NCI-H2107 (cell line): ENCODE measurements at places on chromosomes 16 and 17.

DNA sequence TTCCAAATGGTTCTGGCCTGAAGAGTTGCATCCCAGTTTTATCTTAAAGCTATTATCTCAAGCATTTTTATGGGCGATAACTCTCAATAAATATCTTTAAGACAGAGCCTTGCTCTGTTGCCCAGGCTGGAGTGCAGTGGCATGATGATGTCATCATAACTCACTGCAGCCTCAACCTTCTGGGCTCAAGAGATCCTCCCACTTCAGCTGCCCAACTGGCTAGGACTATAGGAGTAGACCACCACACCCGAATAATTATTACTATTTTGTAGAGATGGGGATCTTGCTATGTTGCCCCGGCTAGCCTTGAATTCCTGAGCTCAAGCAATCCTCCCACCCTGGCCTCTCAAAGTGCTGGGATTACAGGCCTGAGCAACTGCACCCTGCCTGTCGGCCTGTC lies 26.1 kb upstream of the CYTH1 start:
- no peak for DNase-seq

- DNase-seq = no peak
Observed at GRCh38 chr17:57806167-57806830, 43.5 kb downstream of the MRPS23 start.

GRCh38 chr17:74276051-74276476 lies 2.0 kb downstream of the DNAI2 start:
- DNase-seq = no peak

GRCh38 chr17:58417300-58418092 lies at the start of gene RNF43:
Gene RNF43, minus strand, starts transcription at chr17:58417534. Its CDS starts 1,957 bp downstream, at chr17:58415577.
- peak; percentile 94 for DNase-seq

DNA sequence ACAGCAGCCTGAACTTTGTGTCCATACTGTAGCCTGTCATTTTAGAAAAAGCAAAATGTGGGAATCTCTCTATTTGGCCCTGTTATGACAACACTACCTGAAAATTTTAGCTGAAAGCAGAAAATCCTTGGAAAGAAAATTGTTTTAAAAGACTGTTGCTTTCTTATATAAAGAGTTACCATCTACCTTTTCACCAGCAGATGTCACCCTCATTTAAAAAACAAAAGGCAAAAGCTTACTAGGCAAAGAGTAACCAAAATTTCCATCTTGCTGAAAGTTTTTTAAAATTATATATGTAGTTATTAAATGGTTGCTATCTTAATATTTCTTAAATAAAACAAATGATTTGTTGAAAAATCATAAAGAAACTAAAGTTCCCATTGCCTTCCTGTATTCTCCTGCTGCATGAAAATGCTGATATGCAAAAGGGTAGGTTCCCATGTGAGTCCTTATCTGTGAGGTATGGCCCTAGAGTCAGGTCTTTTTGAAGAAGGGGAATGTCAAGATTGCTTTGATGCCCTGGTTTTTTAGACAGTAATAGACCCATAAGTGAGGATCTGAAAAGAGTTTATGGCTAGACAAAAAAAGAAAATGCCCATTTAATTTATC lies 61.0 kb downstream of the TNRC6C start:
- DNase-seq = peak; percentile 17

GRCh38 chr17:40372031-40372430 lies 7.5 kb upstream of the GJD3 start:
- no peak for DNase-seq
